GM23338 (cell line): ENCODE measurements at places on chromosomes 11 and 22.

DNA sequence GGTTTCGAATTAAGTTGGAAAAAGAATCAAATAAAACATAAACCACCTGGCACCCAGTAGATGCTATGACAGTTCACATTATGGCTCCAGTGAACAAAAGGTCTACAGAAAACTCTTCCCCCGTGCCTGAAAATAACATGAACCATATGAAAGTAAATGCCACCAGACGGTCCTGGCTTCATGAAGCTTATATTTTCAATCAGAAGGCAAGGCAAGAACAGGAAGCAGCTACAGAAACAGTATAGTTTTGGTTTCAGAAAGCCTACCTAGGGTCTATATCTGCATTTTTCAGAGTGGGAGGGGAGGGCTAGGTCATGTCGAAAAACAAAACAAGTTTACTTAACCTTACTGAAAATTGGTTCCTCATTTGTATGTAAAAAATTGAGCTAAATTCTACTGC is 9.8 kb downstream of the RAB30 start:
- DNase-seq: no peak

GRCh38 chr11:65194564-65194963 is 12.8 kb downstream of the CAPN1 start:
- DNase-seq: no peak

DNA sequence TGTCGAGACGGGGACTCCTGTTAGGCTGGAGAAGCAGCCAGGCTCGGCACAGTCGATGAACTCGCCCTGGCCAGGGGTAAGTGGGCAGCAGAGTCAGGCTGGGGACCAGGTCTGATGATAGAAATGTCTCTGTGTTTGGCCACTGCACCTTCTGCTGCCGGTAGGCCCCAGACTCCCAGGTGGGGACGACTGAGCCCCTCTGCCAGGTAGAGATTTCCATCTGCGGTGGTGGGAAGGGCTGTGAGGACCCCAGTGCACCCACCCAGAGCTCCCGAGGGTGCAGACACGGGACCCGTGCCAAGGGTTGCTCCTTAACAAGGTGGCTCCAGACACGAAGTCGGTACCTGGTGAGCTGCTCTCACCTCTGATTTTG is 862.5 kb downstream of the TBC1D22A start:
- DNase-seq: no peak

- peak; percentile 97 for DNase-seq
Observed at GRCh38 chr11:12673924-12674570, at the start of gene TEAD1. Gene TEAD1, plus strand, starts transcription at chr11:12674421.

DNA sequence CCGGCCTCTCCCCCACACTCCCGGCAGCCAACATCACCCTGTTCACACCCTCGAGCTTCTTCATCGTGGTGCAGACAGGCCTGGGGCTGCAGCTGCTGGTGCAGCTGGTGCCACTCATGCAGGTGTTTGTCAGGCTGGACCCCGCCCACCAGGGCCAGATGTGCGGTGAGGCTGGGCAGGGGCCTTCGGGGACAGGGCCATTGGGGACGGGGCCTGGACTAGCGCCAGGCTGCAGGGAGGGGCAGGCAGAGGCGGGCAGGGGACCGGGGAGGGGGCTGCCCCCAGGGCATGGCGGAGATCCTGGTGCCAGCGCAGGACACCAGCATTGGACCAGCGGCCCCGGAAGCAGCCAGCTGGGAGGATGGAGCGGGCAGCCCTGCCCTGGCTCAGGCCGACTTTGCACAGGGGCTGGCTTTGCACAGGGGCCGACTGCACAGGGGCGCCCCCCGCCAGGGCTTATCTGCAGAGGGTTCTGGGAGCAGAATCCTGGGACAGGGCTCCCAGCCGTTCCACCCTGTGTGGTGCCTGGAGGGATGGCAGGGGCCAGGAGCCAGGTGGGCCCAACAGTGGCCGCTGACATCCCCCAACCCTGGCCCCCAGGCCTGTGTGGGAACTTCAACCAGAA is 8.6 kb downstream of the MUC5B start:
- no peak for DNase-seq

- no peak for DNase-seq
Observed at GRCh38 chr11:70201882-70202861, 924 bp upstream of the FADD start.

DNA sequence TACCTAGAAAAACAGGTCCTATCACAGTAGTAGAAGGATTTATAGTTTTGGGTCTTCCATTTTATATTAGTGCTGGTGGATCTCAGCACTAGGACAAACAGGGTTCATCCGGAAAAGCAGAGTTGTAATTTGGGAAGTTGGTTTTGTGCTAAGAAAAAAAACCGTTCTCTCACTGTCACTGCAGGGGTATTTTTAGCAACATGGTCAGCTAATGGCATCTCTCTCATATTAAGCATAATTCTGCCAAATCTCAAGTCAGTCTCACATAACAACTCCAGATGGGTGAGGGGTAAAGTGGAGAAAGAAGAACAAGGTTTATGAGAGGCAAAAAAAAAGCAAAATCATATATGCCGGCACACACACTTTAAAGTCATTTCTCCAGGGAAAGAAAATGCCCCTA is 51.6 kb upstream of the GDPD4 start:
- no peak for DNase-seq

DNA sequence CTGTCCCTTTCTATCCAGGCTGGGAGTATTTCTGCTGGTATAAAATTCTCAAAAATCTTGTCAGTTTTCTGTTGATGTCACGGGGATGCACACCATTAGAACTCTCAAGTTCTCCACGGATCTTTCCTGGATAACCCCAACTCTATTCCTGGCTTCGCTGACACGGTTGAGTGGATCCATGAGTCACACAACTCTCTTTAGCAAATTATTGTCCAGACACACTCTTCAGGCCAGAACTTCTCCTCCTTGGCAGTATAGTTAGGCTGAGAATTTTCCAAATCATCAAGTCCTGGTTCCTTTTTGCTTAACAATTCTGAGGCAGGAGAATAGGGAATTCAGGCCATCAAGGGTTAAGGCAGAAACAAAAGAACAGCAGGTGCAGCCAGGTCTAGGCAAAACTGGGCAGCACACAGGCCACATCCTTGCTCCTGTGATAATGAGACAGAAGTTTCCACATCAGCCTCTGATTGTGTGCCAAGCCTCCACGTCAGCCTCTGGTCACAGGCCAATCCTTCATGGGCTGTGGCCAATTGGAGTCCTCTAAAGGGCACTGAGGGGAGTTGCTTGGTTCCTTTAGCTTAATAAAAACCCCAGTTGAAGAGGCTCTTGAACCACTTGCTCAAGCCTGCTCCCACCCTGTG is 5.7 kb upstream of the ACAT1 start:
- peak; percentile 53 for DNase-seq

- peak; percentile 77 for DNase-seq
Observed at GRCh38 chr22:40714499-40715337, 35.4 kb downstream of the MCHR1 start.
